GF-D8 (cell line): ENCODE measurements at places on chromosomes 4 and X.

- DNase-seq: no peak
Observed at GRCh38 chrX:12563121-12563520, 228.1 kb upstream of the PRPS2 start.

DNA sequence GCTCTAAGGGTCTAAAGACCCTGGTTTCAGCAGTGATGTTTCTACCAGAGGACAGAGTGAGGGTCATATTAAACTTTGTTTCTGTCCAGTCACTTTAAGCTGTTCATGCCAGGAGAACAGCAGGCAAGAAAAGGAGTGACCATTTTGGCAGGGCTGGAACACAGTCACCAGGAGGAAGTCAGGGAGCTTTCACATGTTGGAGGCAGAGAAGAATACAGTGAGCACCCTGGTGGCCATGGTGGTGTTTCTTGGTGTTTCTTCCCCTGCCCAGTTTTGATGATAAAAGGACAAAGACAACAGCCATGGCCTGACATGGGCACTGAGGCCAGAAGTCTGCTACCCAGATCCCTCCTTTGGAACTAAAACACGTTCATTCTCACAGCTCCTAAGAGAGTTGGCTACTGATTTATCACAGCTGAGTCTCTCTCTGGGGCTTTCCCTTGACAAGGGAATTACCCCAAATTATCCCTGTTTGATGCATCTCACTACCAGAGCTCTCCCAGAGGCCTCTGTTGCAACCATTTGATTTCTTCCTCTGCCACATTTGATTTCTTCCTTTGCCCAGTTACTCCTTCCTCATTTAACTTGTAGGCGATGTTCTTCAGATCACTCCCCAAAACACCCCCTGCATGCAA is 106.4 kb upstream of the NWD2 start:
- DNase-seq: no peak

DNA sequence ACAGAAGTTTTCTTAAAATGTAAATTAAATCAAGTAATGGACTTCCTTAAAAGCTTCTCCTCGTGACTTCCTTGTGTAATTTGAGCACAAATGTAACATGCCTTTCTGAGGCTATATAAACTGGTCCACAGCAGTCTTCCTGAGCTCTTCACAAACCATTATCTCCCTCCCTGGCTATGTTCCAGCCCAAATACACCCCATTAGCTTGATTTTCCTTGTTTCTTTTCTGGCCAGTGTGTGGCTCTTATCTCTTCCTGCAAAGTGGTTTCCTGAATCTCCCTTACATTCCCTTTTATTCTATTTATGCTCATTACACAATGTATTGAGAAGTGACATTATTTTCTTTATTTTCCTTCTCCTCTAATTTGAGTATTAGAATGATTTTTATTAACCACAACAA is 1085.3 kb upstream of the PCDH10 start:
- DNase-seq: no peak

GRCh38 chr4:17763931-17764330 is 17.5 kb downstream of the FAM184B start:
- no peak for DNase-seq
